CD4-positive, alpha-beta T cell treated with Interleukin-15 for 1 hour (primary cell): ENCODE measurements at places on chromosomes 7 and 10.

DNA sequence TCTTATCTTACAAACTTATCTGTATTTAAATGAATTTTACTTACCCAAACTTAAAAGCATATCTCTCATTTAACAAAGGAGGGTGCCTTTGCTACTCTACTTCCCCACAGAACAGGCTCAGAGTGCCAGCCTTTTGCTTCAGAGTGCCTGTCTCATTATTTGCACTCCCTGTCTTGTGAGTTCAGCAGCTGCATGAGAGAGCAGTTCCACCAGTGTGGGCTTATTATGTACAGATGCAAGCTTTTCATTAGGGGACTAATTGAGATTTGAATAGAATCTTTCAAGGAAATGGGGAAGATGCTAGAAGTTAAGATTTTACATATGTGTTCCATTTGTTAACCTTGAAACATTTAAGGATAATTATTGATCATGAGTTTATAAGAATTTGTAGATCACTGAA lies 310.2 kb upstream of the LRRN3 start:
- DNase-seq, result no peak

- DNase-seq, result no peak
These were observed 2.4 kb upstream of the MOSPD3 start for GRCh38 chr7:100609958-100610357.

- DNase-seq, result no peak
These were observed 33.6 kb downstream of the TMEM106B start for GRCh38 chr7:12244694-12245093.

- DNase-seq, result no peak
These were observed 58.0 kb upstream of the CELF2 start for GRCh38 chr10:10959666-10960065.

DNA sequence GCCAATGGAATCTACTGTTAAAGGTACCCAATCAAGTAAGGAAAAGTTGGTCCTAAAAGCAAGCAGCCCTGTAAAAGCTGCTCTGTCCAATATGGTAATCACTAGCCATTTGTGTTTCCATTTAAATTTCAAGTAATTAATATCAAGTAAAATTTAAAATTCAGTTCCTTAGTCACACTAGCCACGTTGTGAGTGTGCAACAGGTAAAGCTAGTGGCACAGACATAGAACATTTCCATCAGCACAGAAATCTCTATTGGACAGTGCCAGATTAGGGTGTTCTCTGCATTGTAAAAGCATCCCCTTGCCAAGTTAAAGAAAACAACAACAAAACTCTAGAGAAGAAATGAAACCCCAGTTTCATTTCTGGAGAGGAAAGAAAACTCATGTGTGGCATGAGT lies 4.4 kb downstream of the CAV1 start:
- DNase-seq, result no peak

DNA sequence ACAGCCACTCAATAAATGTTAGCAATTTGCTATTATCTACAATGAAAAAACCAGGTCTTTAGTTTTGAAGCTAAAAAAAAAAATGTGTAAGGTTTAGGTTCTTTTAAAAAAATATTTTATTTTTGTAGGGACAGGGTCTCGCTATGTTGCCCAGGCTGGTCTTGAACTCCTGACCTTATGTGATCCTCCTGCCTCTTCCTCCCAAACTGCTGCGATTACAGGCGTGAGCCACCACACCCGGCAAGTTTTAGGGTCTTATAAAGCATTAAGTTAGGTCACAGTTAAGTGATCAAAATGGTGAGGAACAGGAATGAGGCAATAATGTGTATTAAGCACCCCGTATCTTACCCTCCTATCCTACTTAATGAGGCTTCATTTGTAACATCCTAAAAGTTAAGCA lies 774 bp downstream of the SEM1 start:
- DNase-seq, result no peak

DNA sequence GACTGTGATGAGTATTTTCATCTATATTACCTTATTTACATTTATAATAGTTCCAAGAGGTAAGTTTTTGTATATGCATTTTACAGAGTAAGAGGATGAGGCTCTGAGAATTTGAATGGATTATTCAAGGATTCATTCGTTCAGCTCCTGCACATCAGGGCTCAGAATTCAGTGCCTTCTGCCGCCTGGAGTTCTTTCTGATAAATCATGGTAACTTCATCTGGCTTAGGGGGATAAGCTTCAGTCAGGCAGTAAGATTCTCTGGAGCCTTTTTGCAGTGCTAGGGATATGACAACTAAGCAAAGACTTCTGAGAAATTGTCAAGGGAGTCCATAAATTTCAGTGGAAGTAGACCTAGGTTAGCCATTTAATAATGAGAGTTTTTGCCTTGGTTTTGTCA lies 668.6 kb downstream of the NRG3 start:
- DNase-seq, result no peak

GRCh38 chr7:135710417-135711138 lies 17.4 kb downstream of the SLC13A4 start:
- no peak for DNase-seq

DNA sequence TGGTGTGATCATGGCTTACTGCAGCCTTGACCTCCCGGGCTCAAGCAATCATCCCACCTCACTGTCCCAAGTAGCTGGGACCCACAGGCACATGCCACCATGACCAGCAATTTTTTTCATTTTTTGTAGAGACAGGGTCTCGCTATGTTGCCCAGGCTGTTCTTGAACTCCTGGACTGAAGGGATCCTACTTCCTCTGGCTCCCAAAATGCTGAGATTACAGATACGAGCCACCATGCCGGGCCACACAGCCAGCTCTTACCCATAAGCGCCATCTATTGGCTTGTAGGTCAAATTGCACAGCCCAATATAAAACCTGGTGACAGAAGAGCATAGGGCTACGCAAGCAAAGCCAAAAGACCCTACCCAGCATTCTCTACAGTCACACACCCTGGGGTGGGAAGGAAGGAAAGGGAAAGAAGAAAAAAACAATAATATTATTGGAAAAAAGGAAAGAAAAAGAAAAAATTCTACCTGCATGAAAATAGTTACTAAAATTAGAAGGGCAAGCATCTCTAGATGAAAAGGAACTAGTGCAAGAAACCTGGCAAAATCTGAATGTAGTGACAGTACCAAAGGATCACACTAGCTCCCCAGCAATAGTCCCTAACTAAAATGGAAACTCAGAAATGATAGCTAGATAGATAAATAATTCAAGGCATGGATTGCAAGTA lies 29.4 kb upstream of the AMPH start:
- peak; percentile 43 for DNase-seq

- DNase-seq, result no peak
These were observed 58.5 kb downstream of the CPED1 start for GRCh38 chr7:121046893-121047468.

DNA sequence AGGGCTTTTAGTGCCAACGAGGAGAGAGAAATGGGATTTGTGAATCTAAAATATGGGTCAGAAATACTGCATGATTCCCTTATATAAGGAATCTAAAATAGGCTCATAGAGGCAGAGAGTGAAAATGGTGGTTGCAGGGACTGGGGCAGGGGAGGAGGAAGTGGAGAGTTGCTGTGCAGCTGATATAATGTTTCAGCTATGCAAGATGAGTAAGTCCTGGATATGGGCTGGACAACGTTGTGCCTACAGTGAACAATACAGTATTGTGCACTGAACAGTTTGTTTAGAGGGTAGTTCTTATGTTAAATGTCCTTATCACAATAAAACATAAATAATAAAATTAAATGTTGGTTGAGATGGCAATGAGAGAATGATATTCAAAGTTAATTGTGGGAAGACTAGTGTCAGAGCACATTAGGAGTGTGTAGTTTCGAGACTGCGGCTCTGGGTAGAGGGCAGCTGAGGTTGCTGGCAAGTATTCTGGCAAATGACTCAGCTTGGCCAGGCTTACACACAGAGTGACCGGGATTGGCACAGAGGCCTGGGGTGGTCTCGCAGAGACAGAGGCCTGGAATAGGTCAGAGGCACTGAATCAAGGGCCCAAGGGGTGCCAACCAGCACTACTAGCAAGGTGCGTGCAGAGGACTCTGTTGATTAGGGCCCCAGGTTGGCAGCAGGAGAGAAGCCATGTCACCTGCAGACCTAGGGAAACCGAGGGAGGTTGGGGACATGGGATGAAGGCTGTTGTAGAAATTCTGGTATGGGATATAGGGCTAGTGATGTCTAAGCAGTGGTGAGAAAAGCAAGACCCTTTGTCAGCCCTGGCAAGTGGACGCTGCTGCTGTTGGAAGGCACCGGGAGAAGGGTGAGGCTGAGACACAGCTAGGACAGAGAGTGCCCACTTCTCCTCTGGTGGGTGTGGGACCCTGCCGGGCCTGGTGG lies 2.8 kb upstream of the DEPP1 start:
- no peak for DNase-seq
